ENCODE measurements at places on chromosomes 16 and 17.

DNA sequence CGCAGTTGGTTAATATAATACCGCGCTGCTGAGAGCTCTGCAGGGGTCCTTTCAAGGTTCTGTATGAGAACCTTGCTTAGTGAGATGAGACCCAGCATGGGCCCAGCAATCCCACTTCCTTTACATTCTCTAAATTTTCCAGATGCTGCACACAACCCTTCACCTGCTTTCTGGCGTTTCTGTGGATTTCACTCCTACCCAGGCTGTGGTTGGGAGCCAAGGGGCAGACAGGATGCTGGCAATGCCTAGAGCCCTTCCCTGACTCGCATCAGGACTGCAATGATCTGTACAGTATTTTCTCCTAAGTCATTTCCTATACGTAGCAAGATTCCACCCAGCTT is 10.1 kb upstream of the PIPOX start:
- DNase-seq = no peak

DNA sequence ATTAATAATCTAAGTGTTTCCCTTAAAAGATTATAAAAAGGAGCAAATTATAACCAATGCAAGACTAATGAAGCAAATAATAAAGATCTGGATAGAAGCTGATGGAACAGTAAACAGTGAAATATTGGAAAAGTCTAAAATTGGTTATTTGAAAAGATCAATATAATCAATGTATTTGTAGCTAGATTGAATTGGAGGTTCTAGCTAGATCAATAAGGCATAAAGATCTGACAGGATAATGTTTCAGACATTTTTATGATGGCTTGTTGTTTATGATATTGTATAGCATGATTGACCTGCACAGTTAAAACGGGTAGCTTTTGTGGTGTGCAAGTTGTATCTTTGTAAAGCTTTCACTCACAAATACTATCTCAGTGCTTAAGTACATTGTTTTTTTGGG is 245.3 kb downstream of the BCAS3 start:
- no peak for DNase-seq

- DNase-seq = no peak
Measured at GRCh38 chr16:15538507-15538906, 104.1 kb downstream of the BMERB1 start.

- no peak for DNase-seq
Measured at GRCh38 chr16:83653785-83654184, 154.0 kb upstream of the HSBP1 start.

DNA sequence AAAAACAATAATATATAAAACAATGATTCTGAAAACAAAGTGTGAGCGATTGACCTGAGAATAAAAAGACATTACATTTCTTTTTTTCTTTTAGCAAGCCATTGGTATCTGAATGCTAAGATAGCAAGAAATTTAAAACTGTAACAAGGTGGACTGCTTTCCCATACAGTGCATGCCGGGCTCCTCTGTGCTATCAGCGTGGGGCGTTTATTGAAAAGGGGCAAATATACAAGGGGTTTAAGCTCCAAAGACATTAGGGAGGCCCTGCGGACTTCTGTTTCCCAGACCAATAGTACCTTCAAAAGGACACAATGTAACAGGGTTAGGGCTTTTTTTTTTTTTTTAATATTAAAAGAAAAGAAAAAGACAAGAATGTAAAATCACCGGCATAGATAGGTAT is 261.3 kb downstream of the ZFHX3 start:
- no peak for DNase-seq
